Neural progenitor cell (in vitro differentiated cells): ENCODE measurements at places on chromosomes 16 and 17. TPM values are rescaled to one million over a fixed set of nuclear protein-coding genes. Genes with fewer than 3 reads are reported as not detected.

DNA sequence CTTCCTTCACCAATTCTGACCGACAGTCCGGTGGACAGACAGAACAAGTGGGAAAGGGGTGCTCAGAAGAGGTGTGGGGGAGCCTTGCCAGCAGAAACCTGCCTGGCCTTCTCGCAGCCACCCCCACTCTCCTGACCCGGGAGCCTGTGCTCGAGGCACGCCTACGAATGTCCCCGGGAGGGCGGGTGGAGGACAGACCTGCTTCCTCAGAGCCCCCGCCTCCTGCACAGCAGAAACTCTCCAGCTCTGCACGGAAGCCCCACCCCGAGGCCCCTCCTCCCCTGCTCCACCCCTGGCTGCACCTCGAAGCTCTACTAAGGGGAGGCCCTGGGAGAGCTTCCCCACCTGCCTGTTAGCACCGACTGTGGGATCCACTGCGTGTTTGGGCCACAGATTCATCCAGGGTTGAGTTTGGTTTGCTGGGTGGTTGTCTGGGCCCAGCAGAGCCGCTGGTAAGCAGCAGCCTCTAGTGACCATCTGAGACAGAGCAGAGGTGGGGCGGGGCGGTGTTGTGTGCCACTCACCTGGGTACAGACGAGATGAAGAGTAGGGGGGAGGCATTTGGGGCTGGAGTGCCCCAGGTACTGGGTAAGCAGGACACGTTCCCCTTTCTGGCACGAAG is 6.2 kb downstream of the TAF1C start:
- no peaks in the 10 kb centered on the region for H3K36me3 ChIP-seq
- no peaks in the 10 kb centered on the region for H3K27me3 ChIP-seq

DNA sequence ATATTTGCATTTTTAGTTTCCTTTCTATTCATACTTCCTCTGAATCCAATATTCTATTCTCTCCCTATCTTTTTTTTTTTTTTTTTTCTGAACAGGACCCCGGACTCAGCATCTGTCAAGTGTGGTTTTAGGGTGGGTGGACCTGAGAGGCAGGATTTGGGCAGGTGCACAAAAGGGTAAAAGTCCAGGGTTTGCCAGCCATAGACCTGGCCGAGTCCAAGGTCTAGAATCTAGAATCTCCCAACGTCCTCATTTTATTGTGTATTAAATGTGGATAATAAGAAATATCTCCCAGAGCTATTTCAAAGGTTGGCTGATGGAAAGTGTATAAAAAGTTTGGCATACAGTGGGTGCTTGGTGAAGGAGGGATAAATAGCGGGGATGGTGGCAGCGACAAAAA is 273.3 kb upstream of the MAF start:
- no peak overlapping the region for H3K27ac ChIP-seq
- no peaks in the 10 kb centered on the region for H3K27me3 ChIP-seq
- no peak overlapping the region for H3K4me3 ChIP-seq
- H3K36me3 ChIP-seq, result no peaks in the 10 kb centered on the region

DNA sequence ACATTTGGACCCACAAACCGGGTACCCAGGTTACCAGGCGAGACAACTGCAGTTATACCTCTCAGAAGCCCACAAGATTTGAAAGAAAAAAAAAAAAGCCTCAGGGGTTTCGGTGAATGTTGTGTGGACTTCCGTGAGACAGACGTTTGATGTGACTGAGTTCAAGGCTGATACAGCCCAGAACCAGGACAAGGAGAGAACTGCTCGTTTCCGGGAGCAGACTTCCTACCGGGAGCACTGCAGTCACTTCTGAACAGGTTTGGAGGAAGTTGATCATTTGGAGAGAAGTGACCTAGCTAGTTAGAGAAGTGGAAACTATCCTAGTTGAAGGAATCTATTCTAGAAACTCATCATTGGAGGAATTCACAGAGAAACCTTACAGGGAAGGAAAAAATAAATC is 847 bp downstream of the CKLF start:
- H3K27ac ChIP-seq, result no peak overlapping the region
- peaks cover 13% of the 10 kb centered on the region for H3K27me3 ChIP-seq
- no peaks in the 10 kb centered on the region for H3K36me3 ChIP-seq
- H3K4me3 ChIP-seq, result peak overlapping the region; percentile 41

- no peak for DNase-seq
- peaks cover 20% of the 10 kb centered on the region for H3K4me1 ChIP-seq
- no peak overlapping the region for H3K4me3 ChIP-seq
- H3K36me3 ChIP-seq, result no peaks in the 10 kb centered on the region
- no peak overlapping the region for H3K27ac ChIP-seq
These were observed 25.6 kb downstream of the ITGB3 start for GRCh38 chr17:47279062-47279801.

The KRTAP9-4 gene
- total RNA-seq, result not detected in 2 replicates

The ZNF423 gene
- total RNA-seq, result 21.9 and 42.3 TPM in 2 replicates
